ENCODE measurements at places on chromosomes 5 and 9. TPM values are rescaled to one million over a fixed set of nuclear protein-coding genes. Genes with fewer than 3 reads are reported as not detected.

Gene HAVCR2
- total RNA-seq, result 0.55 TPM

Gene PIP5KL1
- 2.6 TPM for total RNA-seq

Gene ARPC5L
- 42.1 TPM for total RNA-seq

DNA sequence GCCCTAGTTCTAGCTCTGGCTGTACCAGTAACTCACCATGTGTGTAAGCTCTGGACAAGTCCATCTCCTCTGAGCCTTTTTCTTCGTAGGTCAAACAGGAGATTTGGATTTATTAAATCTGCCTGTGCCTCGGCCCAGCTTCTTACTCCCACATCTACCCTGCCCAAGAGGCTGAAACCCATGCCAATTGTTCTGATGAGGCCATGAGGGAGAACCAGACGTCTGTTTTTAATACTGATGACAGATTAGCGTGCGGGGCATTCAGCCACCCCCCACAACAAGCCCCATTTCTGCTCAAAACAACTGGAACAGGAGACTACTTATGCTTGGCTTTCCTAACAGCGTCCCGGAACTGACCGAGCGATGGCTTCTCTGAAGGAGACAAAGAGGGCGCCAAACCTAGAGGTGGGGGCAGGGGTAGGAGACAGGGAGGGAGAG lies 81.2 kb upstream of the TRIM32 start:
- no peak for DNase-seq

GRCh38 chr9:77944556-77945243 lies 86.9 kb downstream of the GNAQ start:
- DNase-seq, result no peak

DNA sequence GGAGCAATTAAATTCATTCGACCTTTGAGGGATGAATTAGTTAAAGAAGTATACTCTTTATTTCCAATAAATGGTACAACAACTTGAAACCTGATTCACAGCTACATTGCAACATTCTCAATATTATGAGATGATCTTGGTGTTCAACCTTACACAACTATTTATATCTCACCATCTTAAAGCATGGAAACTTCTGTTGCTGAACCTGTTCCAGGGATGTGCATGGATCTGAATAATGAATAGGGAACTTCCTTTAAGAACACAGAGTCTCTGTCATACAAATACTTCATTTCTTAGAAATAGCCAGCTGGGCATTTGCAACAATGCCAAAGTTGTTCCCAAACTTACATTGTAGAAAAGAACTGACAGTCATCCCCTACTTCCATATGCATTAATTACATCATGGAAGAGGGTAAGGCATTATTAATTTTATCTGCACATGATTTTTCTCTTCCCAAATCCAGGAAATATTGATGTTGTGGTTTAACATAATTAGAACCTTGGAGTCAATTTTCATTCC lies 39.8 kb upstream of the CCDC112 start:
- no peak for DNase-seq

DNA sequence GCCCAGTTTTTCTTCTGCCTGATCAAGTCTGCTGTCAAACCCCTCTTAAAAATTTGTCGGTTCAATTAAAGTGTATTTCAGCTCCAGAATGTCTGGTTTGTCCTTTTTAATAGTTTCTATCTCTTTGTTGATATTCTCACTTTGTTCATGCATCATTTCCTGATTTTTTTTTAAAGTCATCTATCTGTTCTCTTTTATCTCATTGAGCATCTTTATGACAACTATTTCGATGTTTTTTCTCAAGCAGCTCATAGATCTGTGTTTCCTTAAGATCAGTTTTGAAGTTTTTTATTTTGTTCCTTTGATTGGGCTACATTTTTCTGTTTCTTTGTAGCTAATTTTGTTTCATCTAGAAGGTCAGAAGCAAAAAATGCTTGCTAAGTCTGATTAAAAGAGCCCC lies 53.7 kb downstream of the FGD3 start:
- DNase-seq, result no peak

DNA sequence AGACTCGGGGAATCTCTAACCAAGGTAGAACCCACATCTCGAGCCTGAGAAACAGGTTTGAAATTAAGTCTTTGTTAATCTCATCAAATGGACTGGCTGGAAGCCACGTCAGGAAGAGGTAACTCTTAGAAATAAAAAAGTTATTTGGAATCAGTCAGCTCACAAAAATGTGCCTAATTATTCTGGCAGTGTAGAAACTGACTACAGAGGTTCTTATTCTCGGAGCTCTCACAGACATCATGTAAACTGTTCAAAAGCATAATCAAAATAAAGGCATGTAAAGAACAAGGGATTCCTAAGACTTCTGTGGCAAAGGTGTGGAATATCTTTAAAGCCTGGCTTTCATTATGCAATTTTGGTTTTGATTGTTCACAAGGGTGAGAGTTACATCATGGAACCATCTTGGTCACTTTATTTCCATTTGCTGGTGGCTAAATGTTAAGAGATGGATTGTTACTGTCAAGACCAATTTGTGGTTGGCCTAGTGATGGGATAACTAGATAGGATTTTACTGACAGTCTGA lies 85.1 kb downstream of the OTULIN start:
- no peak for DNase-seq

Measured in neural crest cell (in vitro differentiated cells).